Heart right ventricle (tissue), 16 donors: ENCODE measurements at places on chromosomes 4 and X.

- DNase-seq = no peak
Observed at GRCh38 chr4:153409924-153410501, 56.1 kb upstream of the TMEM131L start.

- DNase-seq = no peak
Observed at GRCh38 chr4:87461281-87461700, 38.9 kb downstream of the NUDT9 start.

- DNase-seq = no peak
Observed at GRCh38 chr4:115918149-115918548, 804.7 kb upstream of the NDST4 start.

GRCh38 chr4:1451106-1451751 is 45.0 kb upstream of the NKX1-1 start:
- DNase-seq = no peak

DNA sequence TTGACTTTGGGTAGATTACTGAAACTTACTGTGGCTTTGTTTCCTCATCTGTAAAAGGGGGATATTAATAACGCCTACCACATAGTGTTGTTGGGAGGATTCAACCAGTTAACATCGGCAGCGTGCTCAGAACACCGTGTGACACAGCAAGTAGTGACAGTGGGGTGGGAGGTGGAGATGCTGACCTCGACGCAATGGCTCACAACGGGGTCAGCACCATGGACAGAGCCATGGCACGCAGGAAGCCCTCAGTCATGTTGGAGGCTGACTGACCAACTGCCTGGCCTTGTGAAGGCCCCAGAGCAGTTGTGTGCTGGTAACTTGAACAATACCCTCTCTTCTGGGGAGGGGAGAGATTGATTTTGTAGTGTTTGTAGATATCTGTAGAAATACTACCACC is 93.2 kb downstream of the WFS1 start:
- DNase-seq = no peak

GRCh38 chr4:165355900-165356300 is 22.9 kb upstream of the CPE start:
- DNase-seq = no peak

- peak; percentile 55 for DNase-seq
Observed at GRCh38 chr4:86935853-86936733, 1.3 kb downstream of the AFF1 start.

- no peak for DNase-seq
Observed at GRCh38 chrX:78922754-78923153, 22.4 kb upstream of the P2RY10 start.

DNA sequence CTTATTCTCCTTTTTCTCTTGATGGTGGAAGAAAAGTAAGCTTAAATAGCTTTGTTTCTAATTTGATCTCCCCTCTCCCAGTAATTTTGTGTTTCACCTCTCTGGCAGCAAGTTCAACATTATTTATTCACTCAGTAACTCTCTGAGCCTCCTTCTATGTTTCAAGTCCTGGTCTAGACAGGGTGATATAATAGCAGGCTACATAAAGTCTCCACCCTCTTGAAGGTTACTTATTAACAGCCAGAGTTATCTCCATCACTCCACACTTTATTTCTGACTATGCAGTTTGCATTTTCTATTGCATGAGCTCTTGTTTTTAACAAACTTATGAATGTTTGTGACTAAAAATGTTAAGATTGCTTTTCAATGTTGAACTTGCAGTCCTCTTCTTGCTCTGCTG is 17.8 kb upstream of the ANOS1 start:
- no peak for DNase-seq

GRCh38 chr4:25180524-25181131 is 20.4 kb upstream of the SEPSECS start:
- no peak for DNase-seq

DNA sequence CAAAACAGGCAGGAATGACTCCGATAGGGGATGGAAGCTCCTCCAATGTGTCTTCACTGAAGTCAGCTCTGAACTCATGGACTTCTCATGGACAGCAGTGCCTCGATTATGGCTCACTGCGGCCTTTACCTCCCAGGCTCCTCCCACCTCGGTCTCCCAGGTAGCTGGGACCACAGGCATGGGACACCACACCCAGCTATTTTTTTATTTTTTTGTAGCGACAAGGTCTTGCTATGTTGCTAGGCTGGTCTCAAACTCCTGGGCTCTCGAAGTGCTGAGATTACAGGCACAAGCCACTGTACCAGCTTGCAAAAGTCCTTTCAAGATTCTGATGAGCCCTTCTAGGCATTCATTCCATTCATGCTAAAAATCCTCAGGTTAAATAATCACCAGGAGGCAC is 181.5 kb downstream of the NSUN7 start:
- DNase-seq = no peak
